Caco-2 (cell line): ENCODE measurements at places on chromosomes 5 and 9. TPM values are rescaled to one million over a fixed set of nuclear protein-coding genes. Genes with fewer than 3 reads are reported as not detected.

Gene EQTN
- not detected in 2 replicates for total RNA-seq

- DNase-seq, result no peak
These were observed 103.9 kb upstream of the ICE1 start for GRCh38 chr5:5318426-5319190.

DNA sequence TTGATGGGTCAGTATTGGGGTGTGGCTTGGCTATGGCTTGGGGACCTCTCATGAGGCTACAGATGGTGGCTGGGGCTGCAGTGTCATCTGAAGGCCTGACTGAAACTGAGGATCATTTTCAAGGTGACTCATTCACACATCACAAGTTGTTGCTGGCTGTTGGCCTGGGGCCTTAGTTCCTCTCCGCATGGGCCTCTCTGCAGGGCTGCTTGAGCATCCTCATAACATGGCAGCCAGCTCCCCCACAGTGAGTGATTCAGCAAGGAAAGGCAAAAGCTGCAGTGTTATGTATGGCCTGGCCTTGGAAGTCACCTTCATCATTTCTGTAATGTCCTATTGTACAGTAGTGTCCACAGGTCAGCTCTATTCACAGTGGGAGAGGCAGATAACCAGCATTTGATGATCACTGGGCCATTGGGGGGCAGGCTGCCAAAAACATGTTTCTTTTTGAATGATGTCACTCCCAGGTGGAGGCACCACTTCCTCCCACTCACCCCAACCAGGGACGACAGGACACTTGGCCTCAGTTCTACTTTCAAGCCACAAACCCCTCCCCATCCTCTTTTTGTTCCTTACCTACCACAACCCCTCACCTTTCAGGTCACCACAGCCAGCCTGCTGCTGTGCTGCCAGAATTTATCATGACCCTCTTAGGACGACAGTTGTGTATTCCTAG lies 14.4 kb downstream of the FGD3 start:
- DNase-seq, result no peak

- DNase-seq, result no peak
These were observed 177.7 kb upstream of the RASEF start for GRCh38 chr9:83240671-83241070.

GRCh38 chr5:135508496-135509005 lies 27.2 kb downstream of the NEUROG1 start:
- no peak for DNase-seq

Gene ARHGAP26
- 74.6 and 79.8 TPM in 2 replicates for total RNA-seq

- DNase-seq, result no peak
These were observed 9.7 kb upstream of the ERBIN start for GRCh38 chr5:65916636-65917035.

Gene RETREG1
- total RNA-seq, result 14.1 and 15.1 TPM in 2 replicates

DNA sequence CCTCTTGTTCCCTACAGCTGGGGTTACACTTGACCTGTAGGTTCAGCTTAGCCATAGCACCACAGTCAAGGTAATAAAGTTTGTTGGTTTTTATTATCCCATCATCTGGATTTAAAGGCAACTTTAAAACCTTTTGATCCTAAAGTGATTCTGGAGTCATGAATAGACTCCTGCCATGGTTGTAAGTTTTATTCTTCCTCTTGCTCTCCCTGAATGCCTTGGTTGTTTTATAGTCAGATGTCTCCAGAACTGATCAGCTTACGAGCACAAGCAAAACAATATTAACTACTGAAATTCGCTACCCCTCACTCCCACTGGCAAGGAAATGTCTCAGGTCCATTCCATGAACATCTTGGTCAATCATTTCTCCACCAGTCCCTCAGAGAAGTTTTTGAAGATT lies 1328.6 kb downstream of the PTPRD start:
- no peak for DNase-seq

Gene KCNIP1
- total RNA-seq, result not detected in 2 replicates

GRCh38 chr9:36441966-36442365 lies 41.9 kb upstream of the RNF38 start:
- DNase-seq, result no peak

DNA sequence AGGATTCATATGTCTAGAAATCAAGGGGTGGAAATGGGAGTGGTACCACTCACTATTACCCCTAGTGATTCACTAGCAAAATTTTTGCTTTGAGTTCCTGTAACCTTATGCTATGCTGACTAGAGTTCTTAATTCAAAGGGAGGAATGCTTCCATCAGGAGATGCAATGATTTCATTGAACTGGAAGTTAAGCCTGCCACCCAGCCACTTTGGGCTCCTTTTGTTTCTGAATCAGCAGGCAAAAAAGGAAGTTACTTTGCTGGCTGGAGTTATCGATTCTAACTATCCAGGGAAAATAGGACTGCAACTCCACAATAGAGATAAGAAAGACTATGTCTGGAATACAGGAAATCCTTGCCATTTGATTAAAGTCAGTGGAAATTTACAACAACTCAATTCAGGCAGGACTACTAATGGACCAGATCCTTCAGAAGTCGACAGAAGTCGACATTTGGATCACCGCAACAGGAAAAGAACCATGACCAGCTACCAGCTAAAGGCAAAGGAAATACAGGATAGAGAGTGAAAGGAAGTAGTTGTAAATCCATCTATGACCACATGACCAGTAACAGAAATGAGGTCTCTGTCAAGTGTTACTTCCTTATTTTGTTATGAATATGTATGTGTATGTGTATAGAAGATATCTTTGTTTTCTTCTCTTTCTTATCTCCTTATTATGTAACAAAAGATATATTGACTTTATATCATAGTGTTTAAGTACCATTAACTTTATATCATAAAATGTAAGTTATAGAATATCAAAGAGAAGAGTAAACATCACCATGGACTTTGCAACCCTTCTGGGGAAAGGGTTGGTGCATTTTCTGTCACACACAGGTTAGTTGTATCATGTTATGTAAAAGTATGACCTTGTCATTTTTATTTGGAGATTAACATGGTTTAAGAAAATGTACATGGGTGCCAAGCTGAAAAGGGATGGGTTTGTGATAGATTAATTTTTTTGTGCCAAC lies 198.7 kb upstream of the HAPLN1 start:
- no peak for DNase-seq

Gene RMRP
- total RNA-seq, result 10,161 and 10,726 TPM in 2 replicates

GRCh38 chr9:2781336-2781735 lies 62.6 kb downstream of the PUM3 start:
- no peak for DNase-seq
